ENCODE measurements at places on chromosomes 5 and 9.
A peak's percentile ranks its signal among the peaks of the same experiment; 100 is the strongest.

- no peak for DNase-seq
Measured at GRCh38 chr5:68086439-68086838, 129.1 kb upstream of the PIK3R1 start.

GRCh38 chr9:131682261-131682660 is 57.6 kb downstream of the RAPGEF1 start:
- no peak for DNase-seq

DNA sequence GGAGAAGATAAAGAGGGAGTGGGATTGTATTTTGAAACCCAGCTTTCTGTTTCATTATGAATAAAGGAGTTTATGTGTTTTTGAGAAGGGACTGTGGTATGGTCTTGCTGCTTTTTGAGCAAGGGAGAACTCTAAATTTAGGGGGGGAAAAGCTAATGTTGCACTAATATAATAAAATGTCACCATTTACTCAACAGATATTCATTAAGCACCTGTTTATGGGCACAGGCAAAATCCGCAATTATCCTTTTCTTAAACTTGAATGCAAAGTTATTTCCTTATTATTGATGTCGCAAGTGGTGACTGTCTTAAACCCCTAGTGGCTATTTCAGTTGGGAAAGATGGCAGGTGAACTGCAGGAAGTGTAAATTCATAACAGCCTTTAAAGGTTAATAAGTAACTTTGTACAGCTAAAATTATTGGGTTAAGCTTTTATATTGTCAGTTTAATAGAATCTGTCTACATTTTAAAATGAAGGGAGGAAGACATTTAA is 1.5 kb downstream of the CDC42SE2 start:
- peak; percentile 41 for DNase-seq

- DNase-seq: no peak
Measured at GRCh38 chr5:113652161-113652560, 138.7 kb downstream of the YTHDC2 start.

GRCh38 chr9:85553475-85553874 is 188.3 kb downstream of the AGTPBP1 start:
- DNase-seq: no peak

DNA sequence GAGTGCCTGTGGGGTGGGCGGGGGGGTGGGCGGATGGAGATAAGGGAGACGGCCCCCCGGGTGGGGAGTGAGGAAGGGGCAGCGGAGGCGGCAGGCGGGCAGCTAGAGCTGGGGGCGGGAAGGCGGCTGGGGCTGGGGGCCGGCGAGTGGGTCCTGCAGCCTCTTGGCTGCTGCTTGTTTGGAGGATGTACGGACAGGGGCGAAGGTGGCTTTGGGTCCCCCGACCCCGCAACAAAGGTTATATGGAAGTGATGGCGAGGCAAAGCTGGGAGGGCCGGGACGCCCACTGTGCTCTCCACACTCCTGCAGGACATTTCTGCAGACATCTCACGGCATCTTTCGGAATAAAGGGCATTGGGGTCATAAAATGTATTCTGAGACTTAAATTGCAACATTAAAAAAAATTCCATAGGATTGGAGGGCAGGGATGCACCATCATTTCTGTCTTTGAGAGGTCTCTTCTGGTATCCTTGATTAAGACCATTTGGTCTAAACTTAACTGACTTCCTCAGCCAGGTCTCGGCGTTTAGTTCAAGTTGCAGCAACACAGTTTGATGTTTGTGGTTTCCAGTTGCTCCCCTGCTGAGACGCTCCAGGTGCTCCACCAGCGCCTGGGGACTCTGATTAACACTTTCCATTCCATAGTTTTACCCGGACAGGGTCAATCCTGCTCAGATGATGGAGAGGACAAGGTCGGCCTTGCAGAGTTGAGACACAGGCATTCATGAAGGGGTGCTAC is 101.6 kb upstream of the SSBP2 start:
- DNase-seq: peak; percentile 22

- peak; percentile 86 for DNase-seq
Measured at GRCh38 chr9:97802276-97802675, 50.8 kb upstream of the FOXE1 start.

GRCh38 chr5:130874861-130875417 is 290.1 kb downstream of the HINT1 start:
- no peak for DNase-seq

DNA sequence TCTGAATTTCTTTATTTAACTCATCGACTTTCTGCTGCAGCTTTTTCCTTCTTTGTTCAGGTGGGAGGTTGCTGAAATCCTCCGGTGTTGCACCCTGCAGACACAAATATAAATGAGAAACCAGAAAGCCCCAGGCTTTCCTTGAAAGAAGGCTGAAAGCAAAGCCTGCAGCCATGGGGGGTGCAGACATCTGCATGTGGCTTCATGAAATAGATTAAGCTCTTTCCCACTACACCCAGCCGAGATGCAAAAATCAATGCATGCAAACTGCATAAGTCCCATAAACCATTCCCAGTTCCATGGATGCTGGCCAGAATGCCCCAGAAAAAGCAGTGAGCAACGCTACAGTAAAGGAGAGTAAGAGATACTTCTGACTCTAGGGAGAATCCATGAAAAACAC is 73.6 kb downstream of the USP20 start:
- no peak for DNase-seq

DNA sequence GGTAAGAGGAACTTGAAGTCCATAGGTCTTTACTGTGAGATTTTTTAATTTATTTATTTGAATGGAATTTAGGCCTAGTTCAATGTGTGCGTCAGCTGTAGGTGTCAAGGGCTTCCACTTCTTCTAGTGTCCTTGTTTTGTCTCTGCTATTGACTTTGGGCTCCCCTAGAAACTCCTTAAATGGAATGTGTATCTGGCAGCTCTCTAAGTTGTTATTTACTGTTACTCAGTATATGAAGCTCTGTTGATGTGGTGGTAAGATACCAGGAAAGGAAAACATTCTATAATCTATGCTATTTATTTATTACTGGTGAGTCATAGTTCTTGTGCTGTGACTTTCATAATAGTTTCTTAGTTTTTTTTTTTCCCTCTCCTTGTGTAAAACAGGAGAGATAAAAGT is 97.1 kb downstream of the GABRA1 start:
- DNase-seq: no peak

DNA sequence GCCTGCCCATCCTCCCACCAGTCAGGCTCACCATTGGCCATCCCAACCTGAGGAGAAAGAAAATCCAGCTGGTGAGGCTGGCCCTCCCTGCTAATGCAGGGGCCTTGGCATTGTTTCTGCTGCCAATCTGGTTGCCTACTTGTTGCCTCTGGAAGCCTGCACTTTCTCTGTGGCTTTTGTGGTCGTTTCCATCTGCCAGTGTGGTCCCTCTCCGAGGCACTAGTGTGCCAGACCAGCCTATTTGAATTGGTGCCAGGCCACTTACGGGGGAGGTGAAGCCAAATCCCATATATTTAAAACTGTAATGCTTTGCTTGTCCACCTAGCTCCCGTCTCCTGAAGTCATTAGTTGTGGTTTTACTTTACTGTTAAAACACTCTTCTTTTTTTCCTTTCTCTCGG is 213.4 kb upstream of the ADAMTSL1 start:
- DNase-seq: no peak

DNA sequence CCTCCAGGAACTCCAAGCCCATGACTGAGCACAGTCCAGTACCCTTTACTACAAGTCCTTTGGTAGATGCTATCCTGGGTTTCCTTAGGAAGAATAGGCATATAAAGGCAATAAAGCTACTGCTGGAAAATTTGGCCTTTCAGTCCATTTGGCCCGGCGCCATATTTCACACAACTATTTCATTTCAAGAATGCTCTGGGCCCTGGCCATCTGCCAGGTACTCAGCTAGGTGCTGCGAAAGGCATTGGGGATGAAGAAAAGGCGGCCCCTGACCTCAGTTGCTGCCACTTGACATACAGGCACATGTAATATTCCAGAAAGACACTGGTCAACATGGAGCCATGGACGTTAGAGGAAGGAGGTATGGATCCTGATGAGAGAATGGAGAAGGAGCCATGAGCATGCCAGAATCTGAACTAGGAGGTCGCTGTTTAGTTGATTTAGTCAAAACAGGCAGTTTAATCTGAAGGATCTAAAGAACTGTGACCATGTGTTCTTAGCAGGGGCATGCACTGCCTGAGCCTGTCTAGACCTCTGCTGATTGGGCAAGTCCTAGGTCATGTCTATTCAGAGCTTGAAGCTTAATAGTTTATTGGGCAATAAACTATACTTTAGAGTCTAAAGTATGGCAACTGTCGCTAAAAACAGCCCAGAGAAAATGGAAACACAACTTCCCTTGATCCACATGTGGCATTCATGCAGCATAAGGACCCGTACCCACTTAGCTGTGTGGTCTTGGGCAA is 149.3 kb downstream of the MELK start:
- no peak for DNase-seq

GRCh38 chr9:25557645-25558300 is 120.5 kb downstream of the TUSC1 start:
- DNase-seq: no peak

DNA sequence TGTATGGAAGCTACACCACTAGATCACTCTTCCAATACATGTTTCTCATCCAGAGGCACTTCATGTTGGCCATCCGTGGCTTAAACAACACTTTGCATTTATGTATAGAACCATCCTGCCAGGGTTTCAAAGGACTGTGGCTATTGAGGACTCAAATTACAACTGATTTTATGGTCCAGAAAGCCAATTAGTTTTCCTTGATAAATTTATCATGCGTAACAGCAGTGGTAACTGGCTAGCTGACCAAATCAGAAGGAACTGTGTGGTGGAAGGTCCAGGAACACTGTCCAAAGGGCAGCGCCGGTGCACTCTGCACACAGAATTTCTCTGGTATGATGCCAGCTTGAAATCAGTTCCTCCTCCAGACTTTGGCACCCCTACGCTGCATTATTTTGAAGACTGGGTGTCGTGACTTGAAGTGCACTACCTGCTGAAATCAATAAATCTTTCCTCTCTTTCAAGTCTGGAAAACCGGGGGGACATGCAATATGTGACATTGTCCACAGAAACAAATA is 69.3 kb upstream of the TMEM252 start:
- DNase-seq: no peak

DNA sequence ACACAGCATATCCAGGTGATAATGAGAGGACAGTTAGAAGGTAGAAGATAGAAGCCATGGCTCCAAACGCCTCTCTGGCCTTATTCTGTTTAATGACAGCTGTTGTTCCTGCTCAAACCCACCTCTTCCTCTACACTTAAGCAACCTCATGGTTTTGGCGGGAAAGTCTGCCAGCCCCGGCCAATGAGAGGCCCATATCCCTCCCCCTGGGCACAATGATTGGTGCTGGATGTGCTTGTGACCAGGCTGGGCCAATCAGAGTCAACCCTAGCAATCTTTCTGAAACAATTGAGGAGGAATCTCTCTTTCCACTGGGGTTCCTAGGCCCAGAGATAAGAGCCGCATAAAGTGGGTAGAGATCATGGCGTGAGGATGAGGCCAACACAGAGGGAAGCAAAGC is 4.8 kb upstream of the GFI1B start:
- peak; percentile 49 for DNase-seq

DNA sequence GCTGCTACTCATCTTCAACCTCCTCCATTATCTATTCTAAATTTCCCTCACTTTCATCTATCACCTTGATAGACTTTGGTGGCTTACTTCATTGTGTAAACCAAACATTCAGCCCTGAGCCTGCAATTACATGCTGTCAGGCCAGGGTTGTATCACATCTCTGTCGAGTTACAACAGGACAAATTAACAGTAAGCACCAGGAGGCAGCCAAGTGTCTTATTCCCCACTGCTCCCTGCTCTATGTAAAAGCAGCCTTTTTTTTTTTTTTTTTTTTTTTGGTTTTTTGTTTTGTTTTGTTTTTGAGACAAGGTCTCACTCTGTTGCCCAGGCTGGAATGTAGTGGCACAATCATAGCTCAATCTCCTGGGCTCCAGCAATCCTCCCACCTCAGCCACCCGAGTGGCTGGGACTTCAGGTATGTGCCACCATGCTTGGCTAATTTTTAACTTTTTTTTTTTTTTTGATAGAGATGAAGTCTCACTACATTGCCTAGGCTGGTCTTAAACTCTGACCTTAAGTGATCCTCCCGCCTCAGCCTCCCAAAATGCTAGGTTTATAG is 15.2 kb upstream of the ZCCHC9 start:
- DNase-seq: no peak

DNA sequence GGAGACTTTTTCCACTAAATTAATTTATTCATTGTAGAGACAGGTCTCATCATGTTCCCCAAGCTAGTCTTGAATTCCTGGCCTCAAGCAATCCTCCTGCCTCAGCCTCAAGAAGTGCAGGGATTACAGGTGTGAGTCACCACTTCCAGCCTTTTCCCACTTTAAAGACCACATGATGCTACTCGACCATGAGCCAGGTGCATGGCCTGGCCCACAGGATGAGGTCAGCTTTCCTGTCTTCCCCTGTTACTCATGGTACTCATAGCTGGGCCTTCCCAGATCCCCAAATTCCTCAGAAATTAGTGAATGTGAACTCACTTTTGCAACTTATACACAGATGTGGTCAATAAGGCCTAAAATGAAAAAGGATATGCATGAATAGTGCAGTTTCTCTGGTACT is 395.9 kb downstream of the SEMA5A start:
- DNase-seq: peak; percentile 81

GRCh38 chr5:154483654-154484392 is 5.8 kb upstream of the HAND1 start:
- DNase-seq: no peak
